NCI-H1417 (cell line): ENCODE measurements at places on chromosomes 6 and 20.

DNA sequence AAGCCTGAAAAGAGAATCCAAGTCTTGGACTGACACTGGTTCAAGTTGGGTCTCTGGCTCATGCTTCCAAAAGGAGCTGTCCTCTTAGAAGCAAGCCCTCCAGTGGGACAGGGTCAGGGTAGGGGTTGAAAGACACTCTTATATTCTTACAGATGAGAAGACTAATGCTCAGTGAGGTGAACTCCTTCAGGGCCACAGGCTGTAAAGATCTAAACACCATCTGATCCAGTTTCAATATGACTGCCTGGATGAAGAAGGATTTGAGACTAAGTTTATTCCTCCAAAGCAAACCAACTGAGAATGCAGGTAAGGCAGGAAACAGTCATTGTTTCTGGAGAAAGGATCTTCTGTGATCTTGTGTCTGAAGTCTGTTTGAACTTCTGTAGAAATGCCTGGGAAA lies 99.0 kb upstream of the TAB2 start:
- no peak for DNase-seq

DNA sequence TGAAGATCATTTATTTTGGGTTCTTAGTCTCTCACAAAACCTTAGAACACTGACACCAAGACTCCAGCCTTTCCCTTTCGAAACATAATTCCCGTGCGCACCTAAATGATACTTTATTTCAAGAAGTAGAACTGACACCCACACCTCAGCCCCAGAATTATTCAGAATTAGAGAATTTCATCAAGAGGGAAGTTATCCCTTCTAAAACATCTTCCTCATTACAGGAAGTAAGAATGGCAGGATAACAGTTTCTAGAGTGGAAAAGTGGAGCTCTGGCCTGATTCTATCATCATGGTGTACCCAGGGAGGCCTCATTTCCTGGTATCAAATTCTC lies 1.4 kb upstream of the SRXN1 start:
- DNase-seq: no peak

DNA sequence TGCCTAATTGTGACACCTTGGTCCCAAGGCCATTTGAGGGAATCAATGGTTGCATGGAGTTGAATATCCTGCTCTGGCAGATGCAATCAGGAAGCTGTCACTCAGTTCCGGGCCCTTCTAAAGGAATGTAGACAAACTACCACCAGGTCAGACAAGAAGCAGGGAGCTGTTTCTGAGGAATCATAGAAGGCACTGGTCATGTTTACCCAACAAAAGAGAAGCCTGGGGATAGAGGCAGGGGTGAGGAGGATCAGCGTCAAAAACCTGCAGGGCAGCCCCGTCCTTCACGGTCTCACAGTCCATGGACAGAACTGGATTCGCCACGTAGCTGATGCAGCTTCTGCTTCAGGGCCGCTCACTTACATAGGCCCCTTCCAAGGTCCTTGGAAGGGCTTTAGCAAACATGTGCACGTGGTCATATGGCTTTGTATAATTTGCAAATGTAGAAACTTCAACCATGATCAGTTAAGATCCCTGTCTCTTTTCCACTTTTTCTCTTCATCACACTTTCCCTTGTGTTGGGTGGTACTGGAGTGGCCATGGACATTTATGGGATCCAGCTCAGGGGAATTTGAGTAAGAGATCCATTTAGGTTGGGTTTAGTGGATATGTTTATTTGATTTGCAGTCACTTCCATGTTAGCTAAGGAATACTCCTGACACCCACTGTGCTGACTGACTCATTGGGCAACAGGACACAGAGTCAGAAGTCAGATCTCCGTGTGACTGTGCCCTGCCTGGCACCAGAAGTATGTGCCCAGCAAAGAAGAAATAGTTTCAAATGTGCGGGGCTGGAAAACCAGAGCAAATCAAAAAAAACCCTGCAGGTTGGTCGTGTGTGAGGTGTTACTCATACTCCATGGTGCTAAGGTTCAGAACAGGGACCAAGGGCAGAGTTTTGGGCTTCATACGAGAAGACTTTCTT lies 60.0 kb upstream of the ZFAND3 start:
- no peak for DNase-seq

DNA sequence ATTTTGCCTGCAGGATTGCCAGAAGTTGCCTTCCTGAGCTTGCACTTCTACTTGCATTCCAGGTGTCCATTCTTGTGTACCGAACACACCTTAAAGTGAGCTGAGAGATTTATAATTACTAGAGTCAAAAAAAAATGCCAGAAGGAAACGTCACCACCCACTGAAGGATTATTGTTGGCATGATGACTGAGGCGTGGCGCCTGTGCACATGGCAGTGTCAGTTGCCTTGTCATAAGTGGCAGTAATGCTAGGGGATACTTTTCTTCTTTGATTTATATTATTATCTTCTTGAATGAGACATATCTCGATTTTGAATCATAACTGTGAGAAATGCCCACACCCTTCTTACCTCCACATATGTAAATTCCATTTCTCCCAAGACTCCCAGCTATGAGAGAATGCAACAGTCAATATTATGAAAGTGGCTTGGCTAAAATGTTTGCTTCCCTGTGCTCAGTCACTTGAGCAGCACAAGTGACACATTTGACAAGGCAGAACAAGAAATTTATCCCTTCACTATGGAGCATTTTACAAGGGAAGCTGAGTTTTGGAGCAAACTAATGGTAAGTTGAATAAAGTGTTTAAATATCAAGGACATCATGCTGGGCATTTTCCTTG lies 149.5 kb upstream of the SASH1 start:
- no peak for DNase-seq

DNA sequence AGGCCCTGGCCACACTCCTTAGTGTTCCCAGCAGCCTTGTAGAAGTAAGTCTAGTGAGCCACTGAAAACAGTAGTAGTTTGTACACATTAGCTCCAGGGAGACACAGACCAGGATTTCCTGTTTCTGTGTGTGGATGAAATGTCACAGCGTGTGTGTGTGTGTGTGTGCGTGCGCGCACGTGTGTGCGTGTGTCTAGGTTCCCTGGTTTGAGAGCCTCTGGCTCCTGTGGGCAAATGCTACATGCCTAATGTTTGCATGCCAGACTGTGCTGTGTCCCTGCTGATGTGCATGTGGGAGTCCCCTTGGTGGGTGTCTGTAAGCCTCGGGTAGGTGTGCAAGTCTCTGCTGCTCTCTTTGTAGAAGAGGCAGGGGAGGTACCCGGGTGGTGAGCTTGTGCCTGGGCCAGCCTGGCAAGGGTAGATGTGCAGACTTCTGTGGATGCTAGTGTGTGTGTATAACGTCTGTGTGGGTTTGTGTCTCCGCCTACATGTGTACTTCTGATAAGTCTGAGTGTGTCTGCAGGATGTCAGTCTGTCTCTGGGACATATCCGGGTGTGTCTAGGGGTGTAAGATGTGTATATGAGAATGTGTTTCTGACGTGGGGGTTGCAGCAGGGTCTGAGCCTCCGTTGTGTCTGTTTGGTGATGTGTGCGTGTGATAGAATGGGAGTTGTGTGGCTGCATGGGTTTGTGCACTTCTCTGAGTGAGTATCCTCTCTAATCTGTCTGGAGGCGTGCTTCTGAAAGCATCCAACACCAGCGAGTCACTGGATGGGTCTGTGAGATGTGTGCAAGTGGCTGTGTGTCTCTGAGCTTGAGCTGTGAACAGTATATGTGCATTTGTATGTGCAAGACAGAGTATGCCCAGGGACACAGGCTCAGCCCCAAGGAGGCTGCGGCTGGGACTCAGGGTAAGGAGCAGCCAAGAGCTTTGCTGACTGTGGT lies 19.0 kb upstream of the TLDC2 start:
- DNase-seq: peak; percentile 49

GRCh38 chr20:39259010-39259803 lies 297.1 kb downstream of the DHX35 start:
- DNase-seq: peak; percentile 43

DNA sequence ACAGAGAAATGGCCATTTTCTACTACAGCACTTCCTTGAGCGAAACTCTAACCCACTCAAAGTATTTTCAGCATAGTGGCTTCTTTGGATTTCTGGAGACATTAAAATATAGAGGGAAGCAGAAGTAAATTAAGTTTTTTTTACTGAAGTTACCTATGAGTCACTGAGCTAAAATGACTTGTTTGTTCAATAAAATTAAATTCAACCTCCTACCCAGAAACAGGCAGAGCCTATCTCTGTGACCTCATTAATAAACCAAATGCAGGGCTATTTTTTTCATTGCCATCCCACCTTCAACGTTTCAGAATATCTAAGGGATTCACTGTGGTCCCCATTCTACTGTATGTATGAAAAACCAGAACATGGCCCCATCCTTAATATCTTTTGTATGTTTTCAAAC lies 133.0 kb downstream of the MTFR2 start:
- DNase-seq: no peak

GRCh38 chr6:118787724-118788423 lies 106.1 kb upstream of the ASF1A start:
- no peak for DNase-seq
